Effector CD4-positive, alpha-beta T cell (primary cell): ENCODE measurements at places on chromosomes 12 and 14.

GRCh38 chr12:14714437-14714836, 18.0 kb upstream of the GUCY2C start:
- no peak for DNase-seq

DNA sequence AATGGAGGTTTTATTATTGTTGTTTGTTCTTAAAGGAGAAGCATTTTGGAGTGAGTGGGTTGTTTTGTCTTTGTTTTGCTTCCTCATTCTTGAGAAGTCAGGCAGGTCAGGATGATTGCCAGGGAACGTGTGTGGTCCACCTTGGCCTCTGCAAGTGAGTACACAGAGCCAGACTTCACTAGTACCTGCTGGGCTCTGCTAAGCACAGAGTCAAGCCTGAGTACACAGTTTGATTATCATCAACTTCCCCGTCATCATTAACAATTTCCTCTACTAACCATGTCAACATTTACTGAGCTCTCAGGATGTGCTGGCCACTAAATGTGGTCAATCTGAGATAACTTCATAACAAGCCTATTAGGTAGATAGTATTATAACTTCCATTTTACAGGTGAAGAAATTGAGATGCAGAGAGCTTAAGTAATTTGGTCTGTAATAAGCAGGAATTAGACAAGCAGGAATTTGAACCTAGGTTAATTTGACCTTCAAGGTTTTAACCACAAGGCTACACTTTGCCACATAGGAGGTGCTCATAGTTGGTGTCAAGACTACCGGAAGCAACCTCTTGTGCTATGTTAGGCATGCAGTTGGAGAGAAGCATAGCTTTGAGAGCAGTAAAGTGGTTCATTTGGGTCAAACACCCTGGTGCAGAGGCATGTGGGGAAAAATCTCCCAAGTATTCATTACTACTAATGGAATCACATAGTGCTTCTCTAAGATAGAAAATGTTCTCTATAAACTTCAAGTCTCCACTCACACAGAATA, 178.3 kb downstream of the NUAK1 start:
- no peak for DNase-seq

GRCh38 chr14:31159682-31160296, 47.8 kb downstream of the HECTD1 start:
- no peak for DNase-seq

GRCh38 chr12:31342286-31342685, 16.3 kb upstream of the SINHCAF start:
- DNase-seq, result no peak

- no peak for DNase-seq
Measured at GRCh38 chr12:73833746-73834145, 703.9 kb upstream of the ATXN7L3B start.

DNA sequence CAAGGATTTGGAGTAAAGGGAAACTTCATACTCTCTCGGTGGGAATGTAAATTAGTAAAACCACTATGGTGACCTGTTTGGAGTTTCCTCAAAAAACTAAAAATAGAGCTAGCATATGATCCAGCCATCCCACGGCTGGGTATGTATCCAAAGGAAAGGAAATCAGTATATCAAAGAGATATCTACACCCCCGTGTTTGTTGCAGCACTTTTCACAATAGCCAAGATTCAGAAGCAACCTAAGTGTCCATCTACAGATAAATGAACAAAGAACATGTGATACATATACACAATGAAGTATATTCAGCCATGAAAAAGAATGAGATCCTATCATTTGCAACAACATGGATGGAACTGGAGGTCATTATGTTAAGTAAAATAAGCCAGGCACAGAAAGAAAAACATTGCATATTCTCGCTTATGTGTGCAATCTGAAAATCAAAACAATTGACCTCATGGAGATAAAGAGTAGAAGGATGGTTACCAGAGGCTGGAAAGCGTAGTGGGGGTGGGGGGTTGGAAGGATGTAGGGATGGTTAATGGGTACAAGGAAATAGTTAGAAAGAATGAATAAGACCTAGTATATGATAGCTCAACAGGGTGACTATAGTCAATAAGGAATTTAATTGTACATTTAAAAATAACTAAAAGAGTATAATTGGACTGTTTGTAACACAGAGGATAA, 468.0 kb downstream of the BCAT1 start:
- no peak for DNase-seq

DNA sequence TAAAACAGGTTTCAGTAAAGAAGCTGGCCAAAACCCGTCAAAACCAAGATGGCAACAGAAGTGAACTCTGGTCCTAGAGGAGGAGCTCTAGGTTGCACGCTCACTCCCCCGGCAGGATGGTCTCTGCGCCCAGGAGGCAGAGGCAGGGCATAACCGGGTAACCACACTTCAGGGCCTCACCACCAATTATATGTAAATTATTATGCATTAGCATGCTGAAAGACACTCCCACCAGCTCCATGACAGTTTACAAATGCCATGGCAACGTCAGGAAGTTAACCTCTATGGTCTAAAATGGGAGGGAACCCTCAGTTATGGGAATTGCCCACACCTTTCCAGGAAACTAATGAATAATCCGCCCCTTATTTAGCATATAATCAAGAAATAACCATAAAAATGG, 20.1 kb upstream of the SLC6A12 start:
- no peak for DNase-seq

- no peak for DNase-seq
Measured at GRCh38 chr12:114783089-114783618, 99.2 kb upstream of the TBX3 start.

DNA sequence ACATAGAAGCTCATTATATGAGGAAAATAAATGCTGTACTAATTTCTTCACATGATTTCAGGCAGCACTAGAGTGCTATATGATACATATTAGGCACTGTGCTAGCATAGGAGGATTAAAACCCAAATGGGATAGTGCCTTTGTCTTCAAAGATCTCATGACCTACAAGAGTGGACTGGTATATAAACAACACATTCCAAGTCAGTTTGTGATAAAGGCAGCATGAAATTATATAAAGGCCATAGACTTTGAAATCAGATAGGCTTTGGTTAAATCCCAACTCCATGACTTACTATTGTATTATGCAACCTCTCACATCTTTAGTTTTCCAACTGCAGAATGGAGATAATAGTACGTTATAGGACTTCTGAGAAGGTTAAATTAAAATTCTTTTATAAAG, 179.7 kb downstream of the RAD51B start:
- no peak for DNase-seq

- DNase-seq, result no peak
Measured at GRCh38 chr12:110146986-110147385, 22.8 kb downstream of the IFT81 start.

DNA sequence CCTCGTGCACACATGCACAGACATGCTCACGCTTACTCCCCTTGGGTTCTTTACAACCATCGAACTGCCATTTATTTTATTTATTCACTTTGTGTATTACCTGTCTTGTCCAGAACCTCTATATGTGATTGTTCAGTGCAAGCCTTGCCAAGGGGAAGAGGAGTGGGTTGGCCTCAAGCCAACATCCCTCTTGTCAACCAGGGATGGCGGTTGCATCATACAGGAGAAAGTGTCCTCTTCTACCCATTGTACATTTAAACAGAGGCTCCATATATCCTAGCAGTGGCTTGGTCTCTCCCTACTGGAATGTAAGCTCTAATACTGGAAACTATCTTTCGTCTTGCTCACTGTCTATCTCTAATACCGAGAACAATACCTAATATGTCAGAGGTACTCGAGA, 108.4 kb downstream of the C12orf42 start:
- no peak for DNase-seq

- DNase-seq, result no peak
Measured at GRCh38 chr14:105377555-105378182, 20.7 kb upstream of the TEX22 start.

DNA sequence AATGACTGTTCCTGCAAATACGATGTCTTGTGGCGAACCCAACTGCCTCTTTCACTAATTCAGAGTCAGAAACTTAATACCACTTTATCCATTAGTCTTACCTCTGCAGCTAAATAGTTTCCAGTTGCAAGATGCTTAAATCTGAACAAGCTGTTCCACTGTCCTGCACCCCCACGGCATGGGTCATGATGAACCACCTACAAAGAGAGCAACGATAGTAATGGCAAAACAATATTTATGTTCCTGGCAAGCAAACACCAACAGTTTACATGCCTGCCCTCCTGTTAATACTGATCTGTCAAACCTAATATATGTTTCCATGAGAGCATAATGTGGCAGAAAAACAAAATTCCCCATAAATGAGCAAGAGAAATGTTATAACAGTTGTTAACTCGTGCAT, 121.9 kb downstream of the ITPR2 start:
- DNase-seq, result no peak

DNA sequence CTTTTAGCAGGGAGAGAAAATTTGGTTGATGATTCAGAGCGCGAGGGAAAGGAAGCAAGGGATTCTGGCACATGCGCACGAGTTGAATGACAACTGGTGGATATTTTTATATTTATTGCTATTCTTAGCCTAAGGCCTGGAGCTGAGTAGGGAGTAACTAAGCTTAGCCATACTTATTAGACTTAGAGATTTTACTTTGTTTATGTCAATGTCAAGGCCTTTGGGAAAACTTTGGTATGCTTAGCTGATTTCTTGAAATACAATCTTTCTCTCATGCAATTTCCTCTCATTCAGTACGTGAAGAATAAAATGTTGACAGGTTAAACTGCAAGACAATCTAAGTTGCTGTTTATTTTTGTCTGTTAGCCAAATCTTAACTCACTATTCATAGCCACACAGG, 101.1 kb downstream of the CRADD start:
- no peak for DNase-seq

GRCh38 chr12:53044052-53044581, 5.7 kb upstream of the TNS2 start:
- no peak for DNase-seq

DNA sequence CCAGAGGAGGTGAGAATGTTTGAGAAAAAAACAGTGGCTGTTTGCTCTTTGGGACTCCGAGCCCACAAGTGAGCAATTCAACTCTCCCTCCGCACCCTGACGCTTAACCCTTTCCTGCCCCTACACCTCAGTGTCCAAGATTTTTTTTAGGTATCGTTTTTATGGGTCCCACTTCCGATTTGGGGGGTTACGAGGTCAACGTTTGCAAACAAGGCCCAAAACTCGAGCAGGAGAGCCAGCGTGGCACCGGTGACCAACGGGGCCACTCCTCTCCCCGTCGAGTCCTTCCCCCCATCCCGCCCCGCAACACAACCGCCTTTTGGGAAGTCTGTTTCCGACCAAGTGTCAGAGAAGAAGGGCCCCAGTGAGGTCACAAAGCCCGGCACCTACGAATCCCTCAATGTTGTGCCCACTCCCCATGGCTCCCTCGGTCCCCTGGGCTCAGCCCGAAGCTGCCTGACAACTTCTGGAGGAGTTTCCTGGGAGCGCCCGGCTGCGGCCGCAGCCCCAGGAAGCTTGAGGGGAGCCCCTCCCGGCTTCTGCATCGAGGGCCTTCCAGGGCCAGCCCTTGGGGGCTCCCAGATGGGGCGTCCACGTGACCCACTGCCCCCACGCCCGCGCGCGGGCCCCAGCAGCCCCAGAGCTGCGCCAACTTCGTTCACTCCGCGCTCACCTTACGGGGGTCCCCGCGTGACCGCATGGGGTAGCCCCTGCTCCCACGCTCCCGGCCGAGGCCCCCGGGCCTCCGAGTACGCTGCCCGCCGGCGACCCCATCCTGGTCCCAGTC, 1.2 kb downstream of the CDK2AP1 start:
- DNase-seq, result no peak

DNA sequence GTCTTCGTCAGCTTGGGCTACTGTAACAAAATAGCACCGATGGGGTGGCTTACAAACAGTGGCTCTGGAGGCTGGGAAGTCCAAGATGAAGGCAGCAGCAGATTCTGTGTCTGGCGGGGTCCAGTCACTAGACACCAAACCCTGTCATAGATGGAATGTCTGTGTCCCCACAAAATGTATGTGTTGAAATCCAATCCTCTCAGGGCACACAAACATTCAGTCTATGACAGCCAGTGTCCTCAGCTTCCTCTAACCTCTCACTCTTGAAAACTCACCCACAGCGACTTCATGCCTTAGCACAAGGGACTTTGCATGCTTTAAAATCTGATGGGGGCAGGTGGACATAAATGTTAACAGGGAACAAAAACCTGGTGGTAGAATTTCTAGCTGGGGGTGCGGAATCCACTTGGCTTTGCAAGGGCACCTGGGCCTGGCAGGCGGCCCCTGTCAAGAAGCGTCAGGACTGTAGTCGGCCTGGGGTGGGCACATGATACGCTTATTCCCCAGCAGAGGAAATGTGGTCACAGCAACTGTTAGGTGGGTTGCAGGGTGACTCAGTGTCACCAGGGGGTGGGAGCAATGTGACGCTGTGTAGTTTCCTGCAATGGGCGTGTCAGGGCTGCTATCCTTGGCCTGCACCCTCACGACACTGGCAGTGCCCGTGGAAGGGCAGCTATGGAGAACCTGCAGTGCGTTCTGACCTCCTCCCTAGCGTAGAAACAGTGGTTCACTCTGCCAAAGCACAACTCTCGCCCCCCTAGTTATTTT, 17.7 kb downstream of the RIN3 start:
- peak; percentile 25 for DNase-seq
